ENCODE measurements at places on chromosomes 5 and 9. TPM values are rescaled to one million over a fixed set of nuclear protein-coding genes. Genes with fewer than 3 reads are reported as not detected.

Gene PRLR
- not detected for total RNA-seq

Gene BARHL1
- total RNA-seq, result not detected

Gene PDE8B
- not detected for total RNA-seq

Gene LRRTM2
- total RNA-seq, result 0.26 TPM

Gene CMBL
- 1.9 TPM for total RNA-seq

Gene RANBP17
- 0.13 TPM for total RNA-seq

Gene CAVIN4
- total RNA-seq, result 0.16 TPM

Gene OBP2B
- total RNA-seq, result not detected

DNA sequence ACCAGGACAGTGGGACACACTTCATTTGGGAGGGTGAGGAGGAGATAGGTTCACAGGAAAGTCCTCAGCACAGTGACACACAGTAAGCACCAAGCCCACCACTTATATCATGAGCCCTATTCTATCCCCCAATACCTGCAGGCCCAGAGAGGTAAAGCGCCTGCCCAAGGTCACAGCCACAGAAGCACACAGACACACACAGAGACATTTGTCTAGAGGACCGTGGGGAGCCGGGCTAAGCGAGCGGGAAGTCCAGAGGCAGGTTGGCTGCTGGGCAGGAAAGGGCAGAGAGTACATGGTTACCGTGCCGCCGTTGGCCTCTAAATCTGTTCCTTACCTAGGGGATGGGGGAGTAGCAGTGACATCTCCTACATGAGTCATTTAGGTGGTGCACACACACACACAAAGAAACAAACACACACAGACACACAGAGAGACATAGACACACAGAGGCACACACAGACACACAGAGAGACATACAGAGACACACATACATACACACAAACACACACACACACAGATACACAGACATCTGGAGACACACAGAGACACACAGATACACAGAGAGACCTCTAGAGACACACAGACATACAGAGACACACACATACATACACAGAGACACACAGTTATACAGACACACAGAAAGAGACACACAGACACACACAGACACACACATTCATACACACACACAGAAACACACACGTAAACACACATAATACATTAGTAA, 15.9 kb upstream of the DUSP1 start:
- no peak for DNase-seq
- H3K27ac ChIP-seq, result no peak overlapping the region
- no peaks in the 10 kb centered on the region for H3K36me3 ChIP-seq
- H3K27me3 ChIP-seq, result peaks cover 3% of the 10 kb centered on the region

DNA sequence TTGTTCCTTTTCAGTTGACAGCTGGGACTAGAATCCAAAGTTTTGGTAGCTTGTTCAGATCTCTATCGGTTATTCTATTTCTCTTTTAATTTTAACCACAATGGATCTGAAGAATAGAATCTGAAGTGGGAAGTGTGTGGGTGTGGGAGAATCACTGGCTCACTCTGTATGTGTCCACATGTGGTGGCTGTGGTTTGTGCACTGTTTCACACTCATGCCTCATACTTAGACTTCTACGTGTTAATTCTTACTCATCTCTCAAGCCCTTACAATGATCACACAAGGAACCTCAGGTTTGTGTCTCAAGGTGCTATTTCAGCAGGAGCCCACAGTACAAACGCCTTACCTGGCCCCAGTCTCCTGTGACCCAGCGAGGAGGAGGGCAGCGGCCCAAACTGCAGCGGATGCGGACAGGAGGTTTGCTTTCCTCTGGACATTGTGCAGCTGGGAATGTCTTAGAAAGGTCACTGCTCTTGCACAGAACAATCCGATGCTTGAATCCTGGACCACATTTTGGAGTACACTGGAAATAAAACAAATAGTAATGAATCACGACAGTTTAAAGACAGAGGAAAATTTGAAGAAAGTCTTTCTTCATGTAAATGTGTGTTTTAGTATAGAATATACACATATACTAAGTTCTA, 309.1 kb downstream of the ADAMTS6 start:
- no peak overlapping the region for H3K4me3 ChIP-seq
- no peaks in the 10 kb centered on the region for H3K27me3 ChIP-seq
- no peak for DNase-seq
- H3K27ac ChIP-seq, result no peak overlapping the region
- peaks cover 6% of the 10 kb centered on the region for H3K4me1 ChIP-seq

GRCh38 chr9:33443047-33443446, 4.3 kb downstream of the AQP3 start:
- H3K4me3 ChIP-seq, result no peak overlapping the region
- peaks cover 50% of the 10 kb centered on the region for H3K4me1 ChIP-seq

DNA sequence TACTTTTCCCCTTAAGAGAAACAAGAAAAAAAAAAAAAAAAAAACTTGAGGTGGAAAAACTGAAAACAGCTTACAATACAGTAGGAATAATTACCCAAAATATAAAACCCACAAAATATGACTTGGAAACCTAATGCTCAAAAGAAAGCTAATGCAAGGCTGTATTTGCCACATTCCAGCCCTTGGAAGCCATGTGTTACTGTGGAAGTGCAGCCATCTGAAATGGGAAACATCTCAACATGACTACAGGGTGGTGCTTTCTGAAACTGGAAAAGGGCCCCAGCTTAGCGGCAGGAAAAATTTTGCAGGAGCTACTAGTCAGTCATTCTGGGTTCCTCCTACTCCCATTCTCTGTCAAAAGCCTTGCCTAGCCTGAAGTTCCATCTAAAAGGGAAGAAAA, 20.4 kb downstream of the CDK5RAP2 start:
- peaks cover 6% of the 10 kb centered on the region for H3K4me1 ChIP-seq
- peaks cover 51% of the 10 kb centered on the region for H3K36me3 ChIP-seq
- no peak for DNase-seq
- H3K4me3 ChIP-seq, result no peak overlapping the region
- H3K27me3 ChIP-seq, result no peaks in the 10 kb centered on the region
- H3K27ac ChIP-seq, result no peak overlapping the region

GRCh38 chr5:32677023-32677422, 34.1 kb upstream of the NPR3 start:
- H3K36me3 ChIP-seq, result no peaks in the 10 kb centered on the region
- DNase-seq, result no peak
- no peaks in the 10 kb centered on the region for H3K4me1 ChIP-seq
- H3K27ac ChIP-seq, result no peak overlapping the region

DNA sequence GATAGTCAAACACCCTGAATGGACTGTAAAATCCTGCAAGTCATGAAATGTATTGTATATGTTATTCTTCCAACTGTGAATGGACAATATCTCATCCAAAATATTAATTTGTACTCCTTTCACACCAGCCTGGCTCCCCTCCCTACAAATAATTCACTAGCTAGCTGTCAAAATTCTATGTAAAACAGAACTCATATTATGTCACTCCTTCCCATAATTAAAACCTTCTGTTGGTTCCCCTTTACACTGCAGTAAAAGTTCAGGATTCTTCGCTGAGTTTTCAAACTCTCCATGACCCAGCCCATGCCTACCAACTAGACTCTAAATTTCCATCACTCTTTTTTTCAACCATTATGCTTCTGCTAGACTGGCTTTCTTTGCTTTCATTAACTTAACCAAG, 857.1 kb downstream of the TAF11L14 start:
- no peaks in the 10 kb centered on the region for H3K4me1 ChIP-seq
- no peak for DNase-seq
- H3K27me3 ChIP-seq, result no peaks in the 10 kb centered on the region
- H3K4me3 ChIP-seq, result no peak overlapping the region
- H3K27ac ChIP-seq, result no peak overlapping the region
- no peaks in the 10 kb centered on the region for H3K36me3 ChIP-seq

- H3K27ac ChIP-seq, result no peak overlapping the region
- no peak overlapping the region for H3K4me3 ChIP-seq
- no peaks in the 10 kb centered on the region for H3K36me3 ChIP-seq
- H3K4me1 ChIP-seq, result no peaks in the 10 kb centered on the region
- DNase-seq, result no peak
Observed at GRCh38 chr5:168299372-168299771, 7.9 kb downstream of the WWC1 start.

DNA sequence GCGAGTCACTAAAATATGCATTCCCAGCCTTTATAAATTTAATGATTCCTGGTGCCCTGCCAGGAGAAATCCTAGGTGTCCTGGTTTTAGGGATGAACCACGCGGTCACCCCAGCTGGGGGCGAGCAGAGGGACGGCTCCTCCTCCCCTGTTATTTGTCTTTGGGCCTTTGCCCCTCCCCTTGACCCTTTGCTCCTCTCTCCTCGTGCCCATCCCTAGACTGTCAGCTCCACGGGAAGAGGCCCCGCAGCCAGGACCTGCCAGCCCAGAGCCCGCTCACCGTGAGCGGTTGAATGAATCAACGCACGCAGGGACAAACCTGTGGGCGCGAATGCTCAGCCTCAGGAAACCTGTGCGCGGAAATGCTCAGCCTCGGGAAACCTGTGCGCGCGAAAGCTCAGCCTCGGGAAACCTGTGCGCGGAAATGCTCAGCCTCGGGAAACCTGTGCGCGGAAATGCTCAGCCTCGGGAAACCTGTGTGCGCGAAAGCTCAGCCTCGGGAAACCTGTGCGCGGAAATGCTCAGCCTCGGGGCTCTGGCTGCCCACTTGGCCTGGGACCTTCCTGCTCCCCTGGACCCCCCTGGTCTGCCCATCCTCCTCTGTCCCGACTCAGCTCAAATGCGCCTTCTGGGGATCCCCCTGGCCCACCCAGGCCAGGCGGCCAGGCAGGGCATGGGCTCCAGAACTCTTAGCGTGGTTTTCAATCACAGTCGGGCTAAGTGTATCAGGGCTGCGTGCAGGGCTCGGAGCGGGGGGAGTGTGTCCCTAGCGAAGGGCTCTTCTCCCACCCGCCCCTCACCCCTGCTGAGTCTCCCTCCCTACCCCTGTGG, 140.5 kb upstream of the COL5A1 start:
- H3K27me3 ChIP-seq, result peaks cover 9% of the 10 kb centered on the region
- H3K4me3 ChIP-seq, result no peak overlapping the region
- DNase-seq, result no peak
- H3K36me3 ChIP-seq, result no peaks in the 10 kb centered on the region

- H3K27me3 ChIP-seq, result peaks cover 4% of the 10 kb centered on the region
- no peak overlapping the region for H3K4me3 ChIP-seq
- H3K4me1 ChIP-seq, result peaks cover 2% of the 10 kb centered on the region
- no peak overlapping the region for H3K27ac ChIP-seq
- no peak for DNase-seq
Observed at GRCh38 chr9:6711403-6711802, 46.4 kb upstream of the KDM4C start.

DNA sequence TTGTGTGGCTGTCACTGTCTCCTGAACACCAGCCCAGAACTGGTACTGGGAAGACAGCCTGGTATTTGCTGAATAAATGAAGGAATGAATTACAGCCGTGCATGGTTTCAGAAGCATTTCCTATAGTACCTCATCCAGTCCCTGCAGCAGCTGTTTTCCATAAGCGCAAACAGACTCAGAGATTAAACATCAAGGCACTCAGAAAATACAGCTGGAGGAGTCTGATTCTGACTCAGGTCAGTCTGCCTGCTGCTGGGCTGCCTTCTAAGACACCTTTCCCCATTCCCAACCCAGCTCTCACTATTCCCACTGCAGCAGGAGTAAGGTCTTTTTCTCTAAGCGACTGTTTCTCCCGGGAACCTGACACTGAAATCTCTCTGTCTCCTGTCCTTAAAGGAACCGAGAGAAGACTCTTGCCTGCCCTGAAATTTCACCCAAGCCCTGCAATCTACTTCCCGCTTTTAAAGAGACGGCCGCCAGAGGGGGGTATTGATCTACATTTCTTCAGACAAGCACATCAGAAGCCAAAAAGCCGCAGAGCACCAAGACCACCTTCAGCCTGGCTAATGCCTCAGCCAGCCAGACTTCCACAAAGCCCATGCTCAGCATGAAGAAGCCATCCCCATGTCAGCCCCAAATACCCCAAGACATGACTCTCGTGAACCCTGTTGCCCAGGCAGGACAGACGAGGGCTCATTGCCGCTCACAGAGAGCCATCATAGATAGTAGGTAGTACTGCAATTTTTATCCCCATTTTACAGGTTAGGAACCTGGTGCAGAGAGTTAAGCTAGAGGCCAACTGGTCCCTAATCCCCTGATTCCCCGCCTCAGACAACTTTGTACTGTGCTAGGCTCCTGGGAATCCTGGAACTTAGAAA, 5.4 kb upstream of the FOXI1 start:
- DNase-seq, result peak; percentile 82
- peaks cover 14% of the 10 kb centered on the region for H3K27me3 ChIP-seq
- H3K4me1 ChIP-seq, result no peaks in the 10 kb centered on the region
- H3K27ac ChIP-seq, result no peak overlapping the region

- H3K4me1 ChIP-seq, result peaks cover 36% of the 10 kb centered on the region
- DNase-seq, result peak; percentile 70
- H3K27ac ChIP-seq, result peak overlapping the region; percentile 84
- H3K4me3 ChIP-seq, result peak overlapping the region; percentile 4
- H3K27me3 ChIP-seq, result no peaks in the 10 kb centered on the region
Observed at GRCh38 chr5:463952-464351, 21.0 kb downstream of the EXOC3 start.

DNA sequence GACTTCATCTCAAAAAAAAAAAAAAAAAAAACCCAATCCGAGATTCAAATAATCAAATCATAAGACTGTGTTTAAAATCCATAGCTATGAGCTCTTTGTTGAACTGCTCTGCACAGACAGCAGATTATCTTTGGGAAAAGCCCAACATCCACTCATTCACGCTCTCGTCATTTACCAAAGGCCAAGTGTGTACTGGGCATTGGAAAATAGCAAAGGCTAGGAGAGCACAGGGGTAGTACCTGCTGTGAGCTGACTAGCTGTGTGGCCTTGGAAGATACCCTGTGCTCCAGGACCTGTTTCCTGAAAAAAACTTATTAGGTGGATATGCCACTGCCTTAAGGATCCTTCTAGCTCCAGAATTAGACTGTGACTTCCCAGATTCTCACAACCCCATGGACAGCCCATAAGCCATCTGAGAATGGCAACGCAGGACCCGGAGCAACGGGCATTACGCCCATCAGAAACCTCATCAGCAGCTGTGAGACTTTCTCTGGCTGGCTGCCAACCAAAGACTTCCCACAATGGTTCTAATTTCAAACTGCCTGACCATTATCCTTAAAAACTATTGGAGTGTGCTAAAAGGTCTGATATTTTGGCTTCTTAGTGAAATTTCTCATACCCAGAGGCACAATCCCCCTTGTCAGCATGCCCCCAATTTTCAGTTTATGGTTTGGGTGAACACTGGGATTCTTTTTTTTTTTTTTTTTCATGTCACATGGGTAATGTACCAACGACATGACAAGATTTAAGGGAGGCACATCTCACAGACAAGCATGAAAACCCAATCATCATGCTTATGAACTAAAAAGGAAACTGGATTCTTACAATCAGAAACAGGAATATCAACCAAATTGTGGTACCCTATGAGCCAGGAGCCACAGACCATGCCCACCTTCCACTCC, 16.8 kb downstream of the SERINC5 start:
- peaks cover 58% of the 10 kb centered on the region for H3K4me1 ChIP-seq
- H3K27me3 ChIP-seq, result no peaks in the 10 kb centered on the region
- no peak for DNase-seq
- peaks cover 82% of the 10 kb centered on the region for H3K36me3 ChIP-seq
- no peak overlapping the region for H3K4me3 ChIP-seq
- peak overlapping the region; percentile 46 for H3K27ac ChIP-seq

- no peak overlapping the region for H3K27ac ChIP-seq
- no peaks in the 10 kb centered on the region for H3K4me1 ChIP-seq
- no peaks in the 10 kb centered on the region for H3K27me3 ChIP-seq
Observed at GRCh38 chr9:101999441-101999840, 261.0 kb upstream of the GRIN3A start.

All from activated CD8-positive, alpha-beta T cell treated with anti-CD3 and anti-CD28 coated beads, Interleukin-2, amount 10 ng/mL, durations not matched to agents 7 days and 5 days (primary cell).